Daoy (cell line): ENCODE measurements at places on chromosomes 2 and 18. TPM values are rescaled to one million over a fixed set of nuclear protein-coding genes. Genes with fewer than 3 reads are reported as not detected.

CD207 gene
- not detected in 2 replicates for total RNA-seq

- DNase-seq, result no peak
These were observed 93.4 kb downstream of the PTGR3 start for GRCh38 chr18:75115514-75115913.

GRCh38 chr2:111652681-111653080 is 231.3 kb downstream of the ANAPC1 start:
- DNase-seq, result no peak

COLEC11 gene
- total RNA-seq, result not detected in 2 replicates

- DNase-seq, result no peak
These were observed 29.8 kb downstream of the ADD2 start for GRCh38 chr2:70738159-70738558.

GRCh38 chr18:67770520-67770919 is 254.0 kb upstream of the DSEL start:
- DNase-seq, result no peak

ZSWIM2 gene
- total RNA-seq, result not detected in 2 replicates

- DNase-seq, result no peak
These were observed 46.8 kb upstream of the RNU4ATAC start for GRCh38 chr2:121483846-121484245.

DNA sequence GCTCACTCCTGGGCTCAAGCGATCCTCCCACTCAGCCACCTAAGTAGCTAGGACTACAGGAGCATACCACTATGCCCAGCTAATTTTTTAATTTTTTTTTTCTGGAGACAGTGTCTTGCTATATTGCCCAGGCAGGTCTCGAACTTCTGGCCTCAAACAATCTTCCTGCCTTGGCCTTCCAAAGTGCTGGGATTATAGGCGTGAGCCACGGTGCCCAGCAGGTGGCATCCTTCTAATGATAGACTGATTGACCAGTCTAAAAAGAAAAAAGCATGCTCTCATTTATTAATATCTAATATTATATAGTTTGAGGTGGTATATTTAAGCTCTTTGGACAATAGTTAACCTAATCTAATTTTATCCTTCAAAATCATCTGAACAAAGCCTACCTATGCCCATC is 198.6 kb downstream of the CAMKMT start:
- no peak for DNase-seq

MC2R gene
- not detected in 2 replicates for total RNA-seq

GRCh38 chr18:3583873-3584247 is 133.9 kb downstream of the TGIF1 start:
- DNase-seq, result no peak

IL18R1 gene
- total RNA-seq, result 4.6 and 7.0 TPM in 2 replicates

GRCh38 chr2:551621-552020 is 125.6 kb downstream of the TMEM18 start:
- no peak for DNase-seq

- DNase-seq, result no peak
These were observed 2.9 kb upstream of the C2orf80 start for GRCh38 chr2:208192611-208193236.

- DNase-seq, result no peak
These were observed 793 bp downstream of the ZNF236 start for GRCh38 chr18:76823161-76823538.

OTOF gene
- total RNA-seq, result not detected in 2 replicates

DNA sequence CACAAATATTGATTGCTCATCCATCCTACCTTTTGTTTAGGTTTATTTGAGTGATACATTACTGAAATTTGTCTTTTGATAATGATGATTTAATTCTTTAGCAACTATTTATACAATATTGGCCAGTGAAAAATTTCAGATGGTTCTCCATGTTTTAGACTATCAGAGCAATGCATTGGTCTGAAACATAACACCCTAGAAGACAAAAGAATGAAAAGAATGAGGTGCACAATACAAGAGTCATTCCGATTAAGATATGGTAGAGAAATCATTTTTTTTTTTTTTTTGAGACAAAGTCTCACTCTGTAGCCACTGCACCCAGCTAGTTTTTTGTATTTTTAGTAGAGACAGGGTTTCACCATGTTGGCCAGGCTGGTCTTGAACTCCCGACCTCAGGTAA is 197.4 kb upstream of the FAM98A start:
- DNase-seq, result no peak

NPAS2 gene
- total RNA-seq, result 11.4 and 14.8 TPM in 2 replicates

CFC1 gene
- not detected in 2 replicates for total RNA-seq

- no peak for DNase-seq
These were observed 138.4 kb upstream of the RIOK3 start for GRCh38 chr18:23314672-23315071.

DNA sequence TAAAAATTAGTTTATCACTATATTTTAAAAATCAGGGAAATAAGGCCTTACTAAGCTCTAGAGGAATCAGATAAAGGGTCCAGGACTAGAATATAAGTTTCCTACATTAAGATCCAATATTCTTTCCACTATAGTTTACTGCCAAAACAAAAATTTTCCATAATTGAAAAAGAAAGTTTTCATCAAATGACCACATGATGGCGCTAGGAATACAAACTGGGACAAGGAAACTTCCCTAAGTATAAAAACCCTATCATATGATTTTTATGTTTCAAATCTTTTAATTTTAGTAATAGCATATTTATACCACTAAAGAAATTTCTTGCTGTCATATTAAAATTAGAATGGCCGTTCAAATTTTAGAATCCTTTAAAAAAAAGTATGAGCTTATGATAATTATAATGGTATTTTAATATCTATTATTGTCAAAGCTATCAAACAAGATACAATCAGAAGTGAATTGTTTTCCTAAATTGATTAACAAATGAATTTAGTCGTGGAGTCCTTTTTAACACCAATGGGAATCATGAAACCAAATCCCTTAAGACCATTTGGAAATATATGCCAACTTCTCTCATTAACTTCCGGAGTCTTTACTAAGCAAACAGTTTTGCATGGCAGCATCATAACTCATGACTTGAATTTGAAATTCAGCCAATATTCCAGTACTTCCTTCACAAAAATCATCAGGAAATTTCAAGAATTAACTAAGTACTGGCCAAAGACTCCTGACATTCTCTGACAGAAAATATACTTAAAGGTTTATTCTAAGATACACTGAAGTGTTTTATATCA is 70.3 kb downstream of the SCN1A start:
- DNase-seq, result no peak

- DNase-seq, result no peak
These were observed 16.4 kb downstream of the EPC2 start for GRCh38 chr2:148660999-148661398.

DNA sequence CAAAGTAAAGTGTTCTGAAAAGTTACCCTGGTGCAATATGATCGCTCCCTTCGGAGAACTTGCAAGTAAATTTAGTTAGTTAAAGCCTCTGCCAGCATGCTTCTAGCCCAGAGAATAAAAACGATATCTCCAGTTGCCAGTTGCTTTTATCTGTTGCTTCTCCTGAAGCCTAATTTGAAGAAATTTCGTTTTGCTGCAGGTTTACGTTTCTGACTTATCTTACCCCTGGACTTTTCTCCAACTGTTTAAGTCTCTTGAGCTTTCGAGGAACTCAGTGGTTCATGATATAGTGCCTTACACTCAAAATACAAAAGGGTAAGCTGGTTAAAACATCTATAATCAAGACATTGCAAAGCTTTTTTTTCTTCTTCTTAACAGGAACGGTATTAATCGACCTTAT is 131.1 kb downstream of the FAM161A start:
- DNase-seq, result no peak

SERPINB2 gene
- total RNA-seq, result 17.2 and 18.1 TPM in 2 replicates

DNA sequence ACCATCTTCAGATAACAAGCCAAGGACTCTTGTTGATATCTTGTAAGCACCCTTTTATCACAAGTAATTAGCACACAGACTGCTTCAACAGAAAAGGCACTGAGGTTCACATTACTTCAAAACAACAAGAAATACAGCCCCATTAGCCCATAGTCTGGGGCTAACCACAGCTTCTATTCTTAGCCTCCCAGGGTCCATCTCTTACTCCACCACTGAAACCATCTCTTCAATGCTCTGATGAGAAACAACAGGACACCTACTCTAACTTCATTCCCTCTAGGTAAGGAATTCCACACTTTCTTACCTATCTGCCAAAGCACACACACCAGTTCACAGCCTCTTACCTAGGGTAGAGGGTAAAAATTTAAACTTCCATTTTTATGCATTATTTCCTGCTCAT is 26.4 kb upstream of the CYTIP start:
- no peak for DNase-seq

SP3 gene
- total RNA-seq, result 57.4 and 88.5 TPM in 2 replicates

- DNase-seq, result peak; percentile 14
These were observed 430.1 kb downstream of the FBXO15 start for GRCh38 chr18:73717570-73717969.

DNA sequence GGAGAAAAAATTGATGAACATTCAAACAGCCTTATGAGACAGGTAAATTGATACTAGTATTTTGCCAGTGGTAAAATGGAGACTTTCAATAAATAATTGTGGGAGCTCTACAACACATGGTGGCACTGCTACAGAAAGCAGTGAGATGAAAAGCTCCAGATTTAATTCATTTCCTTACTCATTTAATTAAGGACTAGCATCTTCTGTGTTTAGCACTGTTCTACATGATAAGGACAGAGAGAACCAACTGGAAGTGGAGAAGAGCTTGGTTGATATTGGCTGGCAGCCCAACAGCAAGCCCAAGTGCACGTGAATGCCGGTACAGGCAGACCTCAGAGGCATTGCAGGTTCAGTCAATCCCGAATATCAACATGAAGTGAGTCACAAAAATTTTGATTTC is 470.4 kb upstream of the MYT1L start:
- no peak for DNase-seq

PLA2R1 gene
- 0.68 and 1.4 TPM in 2 replicates for total RNA-seq

DNA sequence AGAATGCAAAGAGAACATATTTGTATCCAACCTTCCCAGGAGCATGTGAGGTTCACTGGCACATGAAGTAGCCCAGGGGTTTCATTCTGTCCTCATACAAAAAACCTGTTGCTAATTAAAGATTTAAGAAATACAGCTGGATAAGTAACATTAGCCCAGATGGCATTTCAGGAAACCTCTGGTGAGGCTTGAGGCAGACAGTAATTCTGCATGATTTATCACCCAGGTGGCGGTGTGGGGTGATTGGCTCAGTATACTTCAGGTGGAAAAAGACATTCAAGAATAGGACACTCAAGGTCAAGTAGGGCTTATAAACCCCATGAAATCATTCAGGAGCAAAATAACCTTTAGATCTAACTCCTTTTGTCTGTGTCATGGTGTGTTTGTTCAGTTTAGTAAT is 237.4 kb downstream of the RNF144A start:
- DNase-seq, result no peak

DNA sequence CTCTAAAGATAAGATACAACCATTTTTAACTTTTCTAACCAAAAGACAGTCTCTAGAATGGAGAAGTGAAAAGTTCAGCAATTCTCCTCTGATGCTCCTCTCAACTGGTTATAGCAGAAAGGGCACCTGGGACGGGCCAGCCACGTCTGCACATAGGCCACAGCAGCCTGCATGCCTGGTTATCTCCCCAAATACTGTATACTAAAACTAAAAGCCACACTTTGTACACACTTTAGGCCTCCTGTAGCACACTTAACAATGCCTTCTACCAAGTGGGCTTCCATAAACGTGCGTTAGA is 179.1 kb downstream of the ANKRD44 start:
- no peak for DNase-seq

DNA sequence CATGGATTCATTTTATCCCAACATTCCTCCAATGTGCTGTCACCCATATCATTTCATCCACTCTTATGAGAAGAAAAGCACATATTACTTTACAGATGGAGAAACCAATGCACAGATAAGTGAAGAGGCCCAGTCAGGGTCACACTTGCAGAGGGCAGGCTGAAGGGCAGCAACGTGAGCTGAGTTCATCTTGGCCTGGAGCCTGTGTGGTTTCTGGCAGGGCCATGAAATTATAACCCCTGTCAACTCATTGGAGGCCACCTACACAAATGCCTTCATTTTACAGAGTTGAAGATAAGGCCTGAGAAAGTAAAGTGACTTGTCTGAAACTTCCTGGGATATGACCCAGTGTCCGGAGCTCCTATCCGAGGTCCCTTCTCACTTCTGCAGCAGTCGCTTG is 88.4 kb upstream of the NRP2 start:
- no peak for DNase-seq

COBLL1 gene
- total RNA-seq, result 4.6 and 6.7 TPM in 2 replicates

KANSL1L gene
- 19.8 and 25.0 TPM in 2 replicates for total RNA-seq

GREB1 gene
- total RNA-seq, result 0.91 and 11.3 TPM in 2 replicates

ZNF804A gene
- 0.27 and 1.5 TPM in 2 replicates for total RNA-seq

GRCh38 chr18:38654946-38655345 is 1089.3 kb upstream of the CELF4 start:
- no peak for DNase-seq

VWA3B gene
- total RNA-seq, result 0.77 TPM in 1 of 2 replicates, not detected in the other

IHH gene
- not detected in 2 replicates for total RNA-seq

ANKRD44 gene
- total RNA-seq, result 5.8 and 7.4 TPM in 2 replicates

HNMT gene
- total RNA-seq, result 1.6 and 7.1 TPM in 2 replicates

- no peak for DNase-seq
These were observed 333.7 kb downstream of the CYP26B1 start for GRCh38 chr2:71813807-71814470.

FRZB gene
- not detected in 2 replicates for total RNA-seq

DNA sequence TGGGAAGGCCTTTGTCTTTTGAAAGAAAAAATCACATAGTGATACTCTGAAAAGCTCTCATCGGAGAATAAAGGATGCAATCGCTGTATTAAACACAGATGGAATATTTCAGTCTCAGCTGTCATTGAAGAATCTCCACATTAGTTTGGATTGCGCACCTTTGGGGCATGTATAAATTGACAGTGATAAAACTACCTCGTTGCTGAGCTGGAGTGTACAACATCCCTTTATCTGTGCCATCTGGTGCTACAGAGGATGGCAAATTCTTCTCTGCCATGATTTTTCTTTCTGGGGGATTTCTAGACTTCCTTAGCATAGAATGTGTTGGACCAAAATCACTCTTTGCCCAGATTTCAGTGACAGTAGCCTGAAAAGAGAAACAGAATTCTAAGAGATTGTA is 185.3 kb downstream of the PARD3B start:
- no peak for DNase-seq

DNA sequence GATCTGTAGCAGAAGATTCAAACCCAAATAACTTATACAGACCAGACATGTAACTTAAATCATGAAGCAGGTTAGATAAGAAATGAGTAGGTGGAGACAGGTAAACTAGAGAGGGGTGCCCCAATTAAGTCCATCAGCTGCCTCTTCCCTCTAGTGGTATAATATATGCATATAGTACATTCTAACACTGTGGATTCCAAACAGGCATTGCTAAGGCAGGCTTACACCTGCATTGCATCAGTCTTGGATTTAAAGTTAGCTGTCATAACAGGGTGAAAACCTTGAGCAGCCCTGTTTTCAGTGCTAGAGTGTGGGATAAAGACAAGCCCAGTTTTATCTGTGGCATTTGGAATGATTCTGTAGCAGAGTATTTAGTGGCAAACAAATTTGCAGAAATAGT is 63.4 kb downstream of the NYAP2 start:
- no peak for DNase-seq

GKN2 gene
- 0.06 TPM in 1 of 2 replicates, not detected in the other for total RNA-seq
